ENCODE measurements at places on chromosomes 11 and 22.

- no peak for DNase-seq
These were observed 781 bp downstream of the NECTIN1 start for GRCh38 chr11:119728211-119728626.

- DNase-seq, result no peak
These were observed 4.9 kb upstream of the SPECC1L start for GRCh38 chr22:24265734-24266133.

DNA sequence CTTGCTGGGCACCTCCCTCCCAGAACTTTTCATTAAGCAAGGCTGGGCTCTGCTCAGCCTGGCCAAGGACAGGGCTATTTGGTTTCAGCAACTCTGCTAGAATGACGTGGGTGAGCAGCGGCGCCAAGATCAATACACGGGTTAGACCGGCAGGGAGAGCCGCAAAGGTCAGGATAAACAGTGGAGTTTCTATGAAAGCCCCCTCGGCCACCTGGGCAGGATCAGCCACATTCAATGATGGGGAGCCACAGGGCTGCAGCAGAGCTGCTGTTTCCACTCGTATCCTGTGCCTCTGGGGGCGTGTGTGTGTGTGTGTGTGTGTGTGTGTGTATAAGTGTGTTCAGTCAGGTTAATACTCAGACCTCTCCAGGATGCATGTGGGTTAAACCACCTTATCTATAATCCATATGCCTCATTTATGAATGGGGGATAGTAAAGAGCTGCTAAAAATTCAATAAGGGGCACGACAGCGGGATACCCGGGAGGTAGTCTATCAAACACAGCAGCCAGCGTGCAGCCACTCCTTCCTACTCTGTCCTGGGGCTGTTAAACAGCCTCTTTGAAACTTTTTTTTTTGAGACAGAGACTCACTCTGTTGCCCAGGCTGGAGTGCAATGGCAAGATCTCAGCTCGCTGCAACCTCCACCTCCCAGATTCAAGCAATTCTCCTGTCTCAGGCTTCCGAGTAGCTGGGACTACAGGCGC is 34.8 kb downstream of the MYH9 start:
- peak; percentile 72 for DNase-seq

GRCh38 chr11:29163231-29163630 is 853.6 kb downstream of the KCNA4 start:
- no peak for DNase-seq

- DNase-seq, result no peak
These were observed 151.7 kb downstream of the SPON1 start for GRCh38 chr11:14114269-14114668.

DNA sequence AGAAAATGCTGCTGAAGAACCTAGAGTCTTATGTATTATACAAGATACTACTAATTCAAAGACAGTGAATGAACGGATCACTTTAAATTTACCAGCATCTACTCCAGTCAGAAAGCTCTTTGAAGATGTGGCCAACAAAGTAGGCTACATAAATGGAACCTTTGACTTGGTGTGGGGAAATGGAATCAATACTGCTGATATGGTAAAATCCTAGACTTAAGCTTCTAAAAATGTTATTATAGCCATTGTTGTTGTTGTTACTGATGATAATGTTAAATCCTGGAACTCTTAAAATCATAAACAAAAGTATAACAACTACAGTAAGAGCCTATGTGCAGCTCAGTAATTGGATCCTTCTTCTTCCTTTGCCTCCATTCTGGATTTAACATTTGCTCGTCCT is 38.4 kb downstream of the USP47 start:
- DNase-seq, result no peak

GRCh38 chr11:75173336-75173735 is 22.4 kb downstream of the SLCO2B1 start:
- DNase-seq, result no peak

GRCh38 chr22:28440592-28441390 is 238.8 kb downstream of the TTC28 start:
- peak; percentile 6 for DNase-seq

DNA sequence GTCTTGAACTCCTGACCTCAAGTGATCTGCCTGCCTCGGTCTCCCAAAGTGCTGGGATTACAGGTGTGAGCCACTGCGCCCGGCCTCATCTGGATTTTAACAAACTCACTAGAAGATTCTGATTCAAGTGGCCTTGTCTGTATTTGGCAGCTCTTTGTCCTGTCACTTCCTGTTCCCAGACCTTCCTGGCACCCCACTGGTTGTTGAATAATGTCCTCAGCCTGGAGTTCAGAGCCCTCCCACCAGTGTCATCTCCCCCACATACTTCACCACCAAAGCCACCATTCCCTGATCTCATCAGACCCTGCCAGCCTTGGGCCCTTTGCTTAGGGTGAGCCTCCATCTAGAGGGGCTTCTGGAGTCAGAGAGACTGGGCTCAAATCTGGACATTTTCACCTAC is 3.3 kb downstream of the PELI3 start:
- no peak for DNase-seq

- no peak for DNase-seq
These were observed 1.3 kb upstream of the BBS1 start for GRCh38 chr11:66509131-66509561.

- no peak for DNase-seq
These were observed 143.8 kb upstream of the DDI1 start for GRCh38 chr11:103892603-103893002.

DNA sequence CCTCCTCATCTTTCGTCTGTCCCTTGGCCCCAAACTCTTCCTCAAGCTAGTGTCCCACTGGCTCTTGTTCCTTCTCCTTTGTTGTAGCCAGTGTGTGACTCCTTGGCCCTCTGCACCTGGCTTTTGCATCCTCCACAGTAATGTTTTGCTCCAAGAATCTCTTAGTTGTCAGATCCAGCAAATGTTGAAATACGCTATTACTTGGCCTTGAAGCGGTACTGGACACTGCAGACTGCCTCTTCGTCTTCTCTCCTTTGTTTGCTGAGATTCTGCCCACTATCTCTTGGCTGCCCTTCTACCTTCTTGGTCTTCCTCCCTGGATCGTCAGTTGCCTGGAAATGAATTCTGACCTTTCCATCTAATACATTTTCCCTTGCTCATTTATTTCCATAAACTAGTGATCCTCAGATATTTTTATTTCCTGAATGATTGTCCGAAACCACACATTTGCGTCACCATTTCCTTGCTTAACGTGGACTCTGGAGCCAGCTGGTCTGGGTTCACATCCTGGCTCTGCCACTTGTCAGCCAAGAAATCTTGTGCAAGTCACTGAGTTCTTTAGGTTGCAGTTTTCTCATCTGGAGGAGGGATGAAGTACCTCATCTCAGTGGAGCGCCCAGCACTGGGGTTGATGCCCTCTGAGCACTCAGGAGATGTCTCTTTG is 113.6 kb downstream of the LDLRAD3 start:
- DNase-seq, result no peak

DNA sequence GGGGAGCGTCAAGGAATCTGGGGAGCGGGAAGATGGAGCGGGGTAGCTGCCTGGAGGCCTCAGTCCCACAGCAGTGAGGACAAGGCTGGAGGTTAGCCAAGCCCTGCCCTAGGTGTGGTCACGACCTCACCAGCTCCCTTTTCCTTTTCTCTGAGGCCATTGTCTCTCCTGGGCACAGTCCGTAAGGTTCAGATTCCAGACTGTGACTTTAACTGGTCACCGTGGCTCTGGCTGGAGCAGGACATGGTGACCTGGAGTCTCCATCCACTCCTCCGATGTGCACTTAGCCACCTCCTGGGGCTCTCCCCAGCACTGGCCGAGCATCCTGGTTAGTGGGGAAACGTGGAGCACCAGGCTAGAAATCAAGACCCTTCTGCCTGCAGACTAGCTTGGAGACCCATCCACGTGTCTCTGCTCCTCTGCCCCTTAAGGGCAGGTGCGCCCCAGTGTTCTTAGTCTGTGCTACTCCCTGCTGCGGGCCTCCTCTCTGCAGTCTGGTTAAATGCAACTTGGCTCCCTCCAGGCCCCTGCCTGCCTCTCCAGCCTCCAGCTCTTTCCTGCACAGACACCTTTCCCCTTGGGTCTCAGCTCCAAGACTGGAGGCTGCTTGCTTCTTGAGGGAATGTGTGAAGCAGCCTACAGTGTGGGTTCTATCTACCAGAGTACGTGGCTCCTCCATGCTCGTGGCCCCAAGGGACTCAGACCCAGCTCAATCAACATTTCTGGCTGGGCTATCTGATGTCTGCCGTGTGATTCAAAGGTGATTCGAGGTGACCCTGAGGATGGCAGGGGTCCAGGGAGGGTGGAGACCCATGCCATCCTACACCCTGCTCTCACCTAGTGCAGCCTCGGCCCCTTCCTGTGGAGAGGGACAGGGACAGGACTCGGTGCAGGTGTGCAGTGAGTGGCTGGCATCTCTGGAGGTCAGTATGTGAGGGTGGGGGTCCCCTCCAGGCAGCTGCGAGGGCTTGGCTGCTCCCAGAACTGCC is 5.2 kb downstream of the SLC25A1 start:
- no peak for DNase-seq

- DNase-seq, result no peak
These were observed 196.0 kb downstream of the TENM4 start for GRCh38 chr11:79244798-79245197.

GRCh38 chr11:94800414-94800813 is 32.3 kb downstream of the AMOTL1 start:
- DNase-seq, result no peak

GRCh38 chr22:26708256-26709009 is 51.0 kb downstream of the MIAT start:
- no peak for DNase-seq

DNA sequence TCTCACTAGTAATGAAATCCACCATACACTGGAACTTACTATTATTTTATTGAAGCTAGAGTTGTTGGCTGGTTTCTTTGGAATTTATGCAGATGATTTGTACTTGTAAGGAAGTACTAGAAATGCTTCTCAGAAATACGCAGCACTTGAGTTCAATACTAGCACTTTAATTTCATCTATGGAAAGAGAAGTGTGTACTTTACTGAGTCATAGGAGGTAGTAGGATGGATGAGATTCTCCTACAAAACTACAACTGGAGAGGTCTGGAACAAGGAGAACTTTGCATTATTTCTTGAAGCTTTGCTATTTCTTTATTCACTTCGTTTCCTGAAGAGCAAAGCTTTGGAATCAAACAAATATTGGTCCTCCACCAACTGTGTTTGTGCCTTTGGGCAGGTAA is 44.1 kb upstream of the CCDC90B start:
- no peak for DNase-seq

DNA sequence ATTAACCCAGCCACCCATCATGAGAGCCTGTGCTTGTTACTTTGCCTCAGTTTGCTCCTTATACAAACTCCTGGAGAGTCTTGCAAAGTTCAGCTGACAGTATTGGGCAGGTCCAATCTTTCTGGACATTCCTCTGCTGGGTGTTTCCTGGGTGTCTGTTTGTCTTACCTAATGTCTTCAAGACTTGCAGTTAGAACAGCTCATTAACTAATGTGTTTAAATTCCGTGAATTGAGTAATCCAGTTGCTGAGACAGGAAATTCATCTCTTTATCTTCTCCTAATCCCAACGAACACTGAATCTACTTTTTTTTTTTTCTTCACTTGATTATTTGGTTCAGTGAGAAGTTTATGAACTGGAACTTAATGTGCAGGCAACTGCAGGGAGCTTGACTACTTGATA is 20.6 kb downstream of the BCO2 start:
- DNase-seq, result no peak

DNA sequence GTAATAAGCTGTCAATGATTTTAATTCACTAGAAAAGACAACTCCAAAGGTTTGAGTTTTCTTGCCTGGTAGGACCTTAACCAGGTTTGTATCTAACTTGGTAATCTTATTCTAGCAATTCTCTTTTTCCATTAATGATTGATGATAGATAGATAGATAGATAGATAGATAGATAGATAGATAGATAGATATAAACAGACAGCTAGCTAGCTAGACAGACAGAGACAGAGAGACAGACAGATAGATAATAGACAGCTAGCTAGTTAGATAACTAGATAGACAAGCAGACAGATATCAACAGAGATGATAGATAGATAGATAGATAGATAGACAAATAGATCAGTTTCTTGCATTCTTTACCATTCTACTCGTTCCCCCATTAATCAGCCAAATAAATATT is 15.3 kb downstream of the TMPRSS6 start:
- no peak for DNase-seq

- no peak for DNase-seq
These were observed 45.0 kb downstream of the DLG2 start for GRCh38 chr11:85582111-85582510.

GRCh38 chr11:135008001-135008405 is 596.0 kb upstream of the B3GAT1 start:
- DNase-seq, result no peak

DNA sequence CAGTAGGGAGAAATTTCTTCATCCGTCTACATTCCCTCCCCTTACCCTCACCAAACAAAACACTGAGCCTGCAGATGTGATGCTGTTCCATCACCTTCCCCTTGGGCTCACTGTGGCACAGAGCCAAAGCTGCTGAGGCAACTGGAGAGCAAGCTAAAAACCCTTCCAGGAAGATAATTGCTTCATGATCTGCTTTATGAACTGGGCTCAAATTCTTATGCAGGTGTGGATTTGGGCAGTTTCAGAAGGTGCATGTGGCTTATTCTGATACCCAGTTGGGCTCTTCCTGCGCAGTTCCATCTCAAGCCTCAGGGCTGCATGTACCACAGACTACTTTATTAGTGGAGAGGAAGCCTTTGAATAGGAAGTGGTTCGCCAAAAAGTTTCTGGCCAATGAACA is 58.3 kb downstream of the AAMDC start:
- DNase-seq, result peak; percentile 2

DNA sequence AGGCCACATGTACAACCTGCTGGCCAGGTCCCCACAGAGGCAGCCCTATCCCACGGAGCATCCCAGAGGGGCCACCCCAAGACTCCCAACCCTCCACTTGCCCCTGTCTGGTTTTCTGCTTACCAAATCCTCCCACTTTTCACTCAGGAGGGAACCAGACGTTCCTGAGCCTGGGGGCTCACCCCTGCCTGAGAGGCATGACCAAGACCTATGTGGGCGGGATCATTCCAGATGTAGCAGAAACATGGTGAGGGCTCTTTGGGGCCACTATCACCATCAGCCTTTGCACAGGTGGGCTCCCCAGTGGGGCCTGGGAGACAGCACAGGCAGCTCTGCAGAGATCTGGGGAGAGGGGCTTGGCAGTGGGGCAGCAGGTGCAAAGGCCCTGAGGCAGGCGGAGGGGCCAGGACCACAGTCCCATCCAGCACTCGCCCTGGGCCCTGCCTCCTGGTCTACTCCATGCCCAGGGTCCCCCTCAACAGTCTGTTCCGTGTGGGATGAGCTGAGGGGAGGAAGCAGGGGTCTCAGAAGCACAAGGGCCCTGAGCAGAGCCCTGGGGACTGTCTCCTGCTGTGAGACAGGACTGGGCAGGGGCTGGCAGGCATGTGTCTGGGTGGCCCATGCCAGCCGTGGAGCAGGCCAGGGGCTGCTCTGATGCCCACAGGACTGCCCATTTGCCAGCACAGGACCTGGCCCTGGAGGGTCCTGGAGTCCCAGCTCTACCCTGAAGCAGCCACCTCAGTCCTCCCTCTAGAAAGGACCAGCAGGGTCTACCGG is 9.4 kb downstream of the PIM3 start:
- peak; percentile 19 for DNase-seq
